ENCODE measurements at places on chromosomes 6 and 20. TPM values are rescaled to one million over a fixed set of nuclear protein-coding genes. Genes with fewer than 3 reads are reported as not detected.

RNF8 gene
- total RNA-seq, result 15.7 TPM

DNA sequence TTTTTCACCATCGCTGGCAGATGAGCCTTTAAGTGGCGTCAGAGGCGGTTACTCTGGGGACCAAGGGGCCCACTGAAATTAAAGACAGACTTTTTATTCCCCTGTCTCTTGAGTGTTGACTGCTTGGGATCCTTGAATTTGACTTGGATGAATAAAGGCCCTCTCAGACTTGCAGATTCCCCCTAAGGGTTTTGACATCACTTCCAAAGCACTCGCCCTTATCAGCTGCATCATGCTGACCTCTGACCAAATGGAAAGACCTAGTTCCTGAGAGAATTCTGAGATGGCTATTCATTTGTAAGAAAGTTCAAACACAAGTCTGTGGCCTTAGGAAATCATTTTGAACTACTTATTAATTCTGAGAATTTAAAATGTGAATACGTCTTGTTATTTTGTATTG lies 13.5 kb upstream of the MOXD1 start:
- peak; percentile 36 for DNase-seq

ADGRF1 gene
- not detected for total RNA-seq

TTK gene
- 0.32 TPM for total RNA-seq

WFDC5 gene
- not detected for total RNA-seq

- DNase-seq, result no peak
Measured at GRCh38 chr6:40611912-40612311, 24.7 kb upstream of the LRFN2 start.

- no peak for DNase-seq
Measured at GRCh38 chr6:135839121-135839520, 12.4 kb upstream of the PDE7B start.

GRCh38 chr6:164142322-164142721 lies 727.8 kb downstream of the QKI start:
- DNase-seq, result no peak

DNA sequence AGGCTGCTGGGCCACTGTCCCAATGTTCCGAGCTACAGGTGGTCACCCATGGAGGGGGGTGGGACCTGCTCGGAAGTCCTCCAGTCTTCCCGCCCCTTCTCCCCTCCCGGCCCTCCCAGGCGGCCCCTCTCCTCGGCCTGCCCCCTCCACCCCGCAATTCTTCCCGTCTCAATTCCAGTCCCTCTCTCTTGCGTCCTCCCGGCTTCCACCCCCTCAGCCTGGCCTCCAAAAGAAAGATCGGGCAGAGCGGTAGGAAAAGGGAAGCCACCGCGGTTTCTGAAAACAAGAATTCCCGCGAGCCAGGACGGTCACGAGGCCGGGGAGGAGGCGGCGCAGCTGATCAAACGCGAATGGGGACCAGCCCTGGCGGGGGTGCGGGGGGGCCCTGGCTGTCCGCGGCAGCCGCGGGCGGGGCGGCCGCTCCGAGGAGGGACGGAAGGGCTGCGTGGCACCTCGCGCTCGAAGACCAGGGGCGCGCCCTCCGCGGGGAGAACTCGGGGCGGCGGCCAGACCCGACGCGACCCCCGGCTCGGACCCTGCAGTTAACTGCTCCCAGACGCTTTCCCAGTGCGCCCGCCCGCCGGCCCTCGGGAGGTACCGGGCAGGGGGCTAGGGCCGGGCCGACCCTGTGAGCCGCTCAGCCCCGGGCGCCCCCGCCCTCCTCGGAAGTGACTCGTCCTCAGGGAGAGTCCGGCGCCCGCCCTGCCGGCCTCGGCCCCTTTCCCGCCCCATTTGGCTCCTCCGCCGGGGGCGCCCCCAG lies 1.0 kb downstream of the PXDC1 start:
- peak; percentile 90 for DNase-seq

APCDD1L gene
- 0.25 TPM for total RNA-seq

GRCh38 chr20:49938173-49939163 lies 2.3 kb downstream of the RNF114 start:
- peak; percentile 74 for DNase-seq

GRCh38 chr20:50296450-50297375 lies 106.1 kb downstream of the CEBPB start:
- peak; percentile 68 for DNase-seq

GPR6 gene
- not detected for total RNA-seq

DNA sequence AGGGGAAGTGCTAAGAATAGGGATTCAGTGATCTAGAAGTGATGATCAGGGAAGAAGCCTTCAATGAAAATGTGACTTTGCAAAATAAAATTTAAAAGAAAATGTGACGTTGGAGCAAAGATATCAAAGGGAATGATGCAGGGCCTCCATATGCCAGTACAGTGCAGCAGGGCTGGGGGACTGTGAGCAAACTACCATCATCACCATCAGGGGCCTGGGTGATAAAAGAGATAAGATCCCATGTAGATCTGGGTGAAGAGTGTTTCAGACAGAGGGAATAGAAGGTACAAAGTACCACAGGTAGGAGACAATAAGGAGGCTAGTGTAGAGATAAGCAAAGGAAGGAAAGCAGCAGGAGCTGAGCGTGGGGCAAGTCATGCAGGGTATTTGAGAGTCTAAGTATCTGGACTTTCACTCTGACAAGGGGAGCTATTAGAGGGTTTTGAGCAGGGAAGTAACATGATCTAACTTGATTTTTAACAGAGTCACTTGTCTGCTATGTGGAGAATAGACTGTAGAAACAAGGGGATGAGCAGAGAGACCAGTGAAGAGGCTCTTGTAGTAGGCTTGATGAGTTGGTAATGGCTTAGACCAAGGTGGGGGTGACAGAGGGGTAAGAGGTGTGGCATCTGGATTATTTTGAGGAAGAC lies 295.6 kb downstream of the ZFAND3 start:
- DNase-seq, result no peak

Measured in left ventricle myocardium superior (tissue), 1 donor.